ENCODE measurements at places on chromosomes 1 and 21.

GRCh38 chr1:28956038-28956464, 41.7 kb downstream of the EPB41 start:
- DNase-seq, result no peak

DNA sequence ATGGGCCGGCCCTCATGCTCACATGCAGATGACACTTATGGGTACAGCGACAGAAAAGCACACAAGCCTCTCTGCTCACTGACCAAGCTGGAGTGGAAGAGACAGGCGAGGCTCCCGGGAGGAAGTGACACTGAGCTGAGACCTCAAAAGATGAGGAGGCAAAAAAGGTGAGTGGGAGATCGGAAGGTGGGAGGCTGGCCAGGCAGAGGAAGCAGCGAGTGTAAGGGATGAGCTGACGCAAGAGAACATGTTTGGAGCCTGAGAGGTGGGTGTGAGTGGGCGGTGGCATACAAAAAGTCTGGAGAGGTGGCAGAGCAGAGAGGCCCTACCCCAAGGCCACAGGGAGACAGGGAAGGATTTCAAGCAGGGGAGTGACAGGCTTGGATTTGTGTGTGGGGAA, 18.2 kb upstream of the CDCP2 start:
- no peak for DNase-seq

DNA sequence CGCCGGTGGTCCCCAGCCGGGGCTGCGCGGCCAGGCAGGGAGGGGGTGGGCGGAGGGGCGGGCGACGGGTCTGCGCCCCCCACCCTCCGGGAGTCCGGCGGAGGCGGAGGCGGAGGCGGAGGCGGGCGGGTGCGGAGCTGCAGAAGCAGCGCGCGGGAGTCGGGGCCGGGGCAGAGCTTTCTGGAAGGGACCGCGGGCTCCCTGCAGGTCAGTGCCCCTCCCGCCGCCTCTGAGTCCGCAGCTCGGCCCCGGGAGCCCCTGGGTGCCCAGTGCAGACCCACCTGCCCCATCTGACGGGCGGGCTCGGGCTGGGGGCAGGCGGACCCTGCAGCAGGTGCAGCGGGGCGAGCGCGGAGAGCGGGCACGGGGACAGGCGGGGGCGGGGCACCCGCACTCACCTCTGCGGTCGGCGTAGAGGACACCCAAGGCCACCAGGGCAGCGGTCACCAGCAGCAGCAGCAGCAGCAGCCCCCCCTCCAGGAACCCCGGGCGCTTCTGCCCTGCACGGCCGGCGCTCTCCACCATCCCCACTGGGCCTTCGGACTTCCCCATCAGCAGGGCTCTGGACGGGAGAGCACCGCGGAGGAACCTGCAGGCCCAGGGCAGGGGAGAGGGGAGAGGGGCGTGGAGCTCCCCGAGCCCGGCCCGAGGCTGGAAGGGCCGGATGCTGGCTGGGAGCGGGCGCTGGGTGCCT, 3.7 kb downstream of the MMEL1 start:
- DNase-seq, result no peak

DNA sequence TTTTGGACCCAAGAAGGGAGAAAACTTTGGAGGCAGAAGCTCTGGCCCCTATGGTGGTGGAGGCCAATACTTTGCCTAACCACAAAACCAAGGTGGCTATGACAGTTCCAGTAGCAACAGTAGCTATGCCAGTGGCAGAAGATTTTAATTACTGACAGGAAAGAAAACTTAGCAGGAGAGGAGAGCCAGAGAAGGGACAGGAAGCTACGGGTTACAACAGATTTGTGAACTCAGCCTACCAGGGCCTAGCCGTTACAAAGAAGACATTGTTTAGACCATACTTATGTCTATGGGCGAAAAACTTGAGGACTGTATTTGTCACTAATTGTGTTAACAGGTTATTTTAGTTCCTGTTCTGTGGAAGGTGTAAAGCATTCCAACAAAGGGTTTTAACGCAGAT, 10.4 kb upstream of the ACOT11 start:
- no peak for DNase-seq

DNA sequence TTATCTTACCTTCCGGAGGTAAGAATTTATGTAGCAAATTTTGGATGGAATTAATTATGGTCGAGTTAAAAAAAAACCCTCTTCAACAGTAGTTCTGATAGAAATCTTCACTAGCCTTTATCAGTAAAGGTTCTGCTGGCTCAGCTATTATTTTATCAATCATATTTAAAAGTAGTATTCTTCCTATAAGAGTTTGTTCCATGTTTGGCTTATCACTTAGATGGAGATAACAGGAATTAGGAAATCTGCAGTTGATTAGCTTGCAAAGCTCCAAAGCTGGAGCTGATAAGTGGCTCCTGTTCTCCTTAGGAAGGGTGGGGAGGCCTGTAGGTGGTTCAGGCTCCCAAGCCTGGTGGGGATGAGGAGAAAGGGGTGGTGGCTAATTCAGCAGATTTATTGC, 31.5 kb upstream of the DUSP10 start:
- DNase-seq, result no peak

DNA sequence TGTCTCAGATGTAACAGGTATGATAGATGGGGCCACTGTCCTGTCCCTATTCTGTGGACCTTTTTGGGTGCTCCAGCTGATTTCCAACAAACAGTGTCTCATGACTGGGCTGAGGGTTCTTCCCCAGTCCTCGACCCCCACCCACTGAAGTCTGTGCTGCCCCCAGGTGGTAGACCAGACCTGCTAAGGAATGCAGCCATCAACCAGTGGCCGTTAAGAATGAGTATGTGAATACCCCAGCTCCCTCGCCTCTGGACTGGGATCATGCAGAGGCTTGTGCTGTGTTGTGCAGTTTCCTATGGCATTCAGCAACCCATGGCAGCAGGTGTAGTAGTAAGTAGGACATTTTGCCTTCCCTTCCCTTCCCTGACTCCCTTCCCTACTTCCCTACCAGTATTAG, 183.1 kb upstream of the KAZN start:
- no peak for DNase-seq

- DNase-seq, result no peak
These were observed 25.7 kb downstream of the ERG start for GRCh38 chr21:38472412-38473108.

DNA sequence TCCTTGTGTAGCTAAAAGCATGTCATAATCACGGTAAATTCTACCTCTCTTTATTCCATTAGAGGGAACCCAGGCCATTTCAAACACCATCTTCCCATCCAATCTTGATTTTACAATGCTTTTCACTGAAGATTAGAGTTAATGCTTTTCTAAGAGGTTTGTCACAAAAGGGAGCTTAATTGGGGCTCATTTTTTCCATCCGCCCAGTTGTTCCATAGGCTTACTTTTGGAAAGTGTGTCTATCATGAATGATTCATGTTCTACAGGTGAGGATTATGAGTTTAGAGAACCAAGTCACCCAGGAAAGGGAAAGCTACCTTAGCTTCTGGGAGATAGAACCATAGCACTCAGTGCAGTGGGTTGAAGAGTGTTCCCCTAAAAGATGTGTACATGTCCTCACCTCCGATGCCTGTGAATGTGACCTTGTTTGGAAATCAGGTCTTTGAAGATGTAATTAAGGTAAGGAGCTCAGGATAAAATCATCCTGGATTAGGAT, 286.9 kb upstream of the RUNX1 start:
- DNase-seq, result no peak

DNA sequence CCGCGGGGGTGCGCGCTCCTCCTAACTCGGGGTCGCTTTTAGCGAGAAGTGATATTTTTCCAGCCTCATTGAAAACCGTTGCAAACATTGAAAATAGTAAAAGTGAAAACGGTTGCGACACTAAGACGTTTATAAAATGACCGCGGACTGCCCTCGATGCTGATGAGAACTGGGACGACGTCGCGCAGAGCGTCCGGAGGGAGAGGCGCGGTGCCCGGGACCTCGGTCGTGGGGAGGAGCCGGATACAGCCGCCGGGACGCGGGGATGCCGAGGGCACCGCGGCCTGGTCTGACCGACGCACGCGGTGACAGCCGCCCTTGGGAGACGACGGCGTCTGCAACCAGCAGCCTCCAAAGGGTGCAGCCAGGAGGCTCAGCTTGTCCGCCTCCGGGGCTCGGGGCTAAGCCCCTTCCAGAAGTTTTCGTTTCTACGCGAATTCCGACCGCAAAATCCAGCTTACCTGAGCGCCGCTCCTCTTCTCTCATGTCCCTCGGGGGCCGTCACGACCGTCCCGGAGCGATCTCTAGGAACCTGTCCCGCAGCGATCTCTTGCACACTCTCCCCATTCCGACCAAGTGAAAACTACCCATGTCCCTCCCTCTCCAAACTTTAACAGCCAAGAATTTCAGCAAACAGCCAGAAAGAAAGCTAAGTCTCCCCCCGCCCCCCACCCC, 144.4 kb upstream of the ETS2 start:
- DNase-seq, result no peak

- no peak for DNase-seq
These were observed 55.9 kb downstream of the HNRNPR start for GRCh38 chr1:23288201-23288600.

- no peak for DNase-seq
These were observed 108.9 kb downstream of the CAPN8 start for GRCh38 chr1:223556414-223557129.

DNA sequence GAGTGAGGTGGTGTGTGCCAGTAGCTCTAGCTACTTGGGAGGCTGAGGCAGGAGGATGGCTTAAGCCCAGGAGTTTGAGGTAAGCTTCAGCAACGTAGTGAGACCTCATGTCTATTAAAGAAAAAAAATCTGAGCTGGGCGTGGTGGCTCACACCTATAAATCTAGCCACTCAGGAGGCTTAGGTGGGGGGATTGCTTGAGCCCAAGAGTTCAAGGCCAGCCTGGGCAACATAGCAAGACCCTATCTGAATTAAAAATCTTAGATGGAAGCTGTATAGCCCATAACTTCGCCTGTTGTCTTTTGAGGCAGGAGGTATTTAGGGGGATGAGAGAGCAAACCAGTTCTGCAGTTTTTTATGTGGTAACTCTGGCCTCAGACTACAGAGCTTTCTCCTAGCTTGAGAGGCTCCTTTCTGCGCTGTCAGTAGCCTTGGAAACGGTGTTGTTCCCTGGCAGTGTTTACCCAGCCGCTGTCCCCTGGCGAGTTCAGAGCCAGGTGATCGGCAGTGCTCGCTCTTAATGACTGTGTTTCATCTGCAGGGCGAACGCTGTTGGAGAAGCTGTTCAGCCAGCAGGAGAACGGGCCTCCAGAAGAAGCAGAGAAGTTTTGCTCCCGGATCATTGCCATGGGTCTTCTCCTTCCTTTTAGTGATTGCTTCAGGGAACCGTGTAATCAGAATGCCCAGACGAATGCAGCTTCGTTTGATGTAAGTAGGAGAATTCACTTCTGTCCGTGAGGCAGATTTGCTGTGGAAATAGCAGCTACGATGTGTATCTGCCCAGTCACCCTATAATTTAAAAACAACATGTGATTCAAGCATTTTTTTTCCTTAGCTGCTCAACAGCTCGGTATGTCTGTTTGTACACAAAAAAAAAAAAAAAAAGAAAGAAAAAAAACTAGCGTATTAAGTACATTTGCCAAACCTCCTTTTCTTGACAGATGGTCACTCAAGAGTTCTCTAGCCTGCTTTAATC, 31.2 kb downstream of the FMN2 start:
- no peak for DNase-seq

- no peak for DNase-seq
These were observed 4.6 kb downstream of the PEAR1 start for GRCh38 chr1:156898161-156898566.

- no peak for DNase-seq
These were observed 52.7 kb upstream of the SERBP1 start for GRCh38 chr1:67482733-67483482.

DNA sequence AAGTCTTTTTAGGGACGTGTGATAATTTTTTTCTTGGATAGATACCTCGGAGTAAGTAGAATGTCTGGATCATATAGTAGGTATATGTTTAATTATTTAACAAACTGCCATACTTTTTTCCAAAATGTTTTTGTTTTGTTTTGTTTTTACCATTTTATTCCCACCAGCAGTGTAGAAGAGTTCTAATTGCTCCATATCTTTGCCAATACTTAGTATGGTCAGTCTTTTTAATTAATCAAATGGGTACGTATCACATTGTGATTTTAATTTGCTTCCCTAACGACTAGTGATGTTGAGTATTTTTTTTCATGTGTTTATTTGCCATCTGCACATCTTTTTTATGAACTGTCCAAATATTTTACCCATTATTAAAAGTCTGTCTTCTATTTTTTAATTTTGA, 23.6 kb upstream of the KCNJ6 start:
- DNase-seq, result no peak

DNA sequence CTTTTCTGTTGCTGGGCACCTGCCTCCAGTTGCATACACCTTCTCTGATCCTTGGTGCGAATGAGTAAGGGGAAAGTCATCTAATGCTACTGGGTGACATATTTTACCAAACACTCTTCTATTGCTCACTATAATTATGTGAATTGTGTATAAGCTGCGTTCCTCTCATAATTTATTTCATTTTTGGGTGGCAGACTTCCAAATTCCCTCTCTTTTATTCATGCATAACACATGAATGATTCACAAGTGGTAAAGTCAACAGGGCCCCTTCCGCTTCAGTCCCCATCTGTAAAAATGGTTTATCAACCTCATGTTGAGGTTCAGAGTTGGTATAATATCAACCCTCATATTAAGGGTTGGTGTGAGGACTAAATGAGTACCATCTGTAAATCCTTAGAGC, 3.2 kb upstream of the QSOX1 start:
- no peak for DNase-seq

DNA sequence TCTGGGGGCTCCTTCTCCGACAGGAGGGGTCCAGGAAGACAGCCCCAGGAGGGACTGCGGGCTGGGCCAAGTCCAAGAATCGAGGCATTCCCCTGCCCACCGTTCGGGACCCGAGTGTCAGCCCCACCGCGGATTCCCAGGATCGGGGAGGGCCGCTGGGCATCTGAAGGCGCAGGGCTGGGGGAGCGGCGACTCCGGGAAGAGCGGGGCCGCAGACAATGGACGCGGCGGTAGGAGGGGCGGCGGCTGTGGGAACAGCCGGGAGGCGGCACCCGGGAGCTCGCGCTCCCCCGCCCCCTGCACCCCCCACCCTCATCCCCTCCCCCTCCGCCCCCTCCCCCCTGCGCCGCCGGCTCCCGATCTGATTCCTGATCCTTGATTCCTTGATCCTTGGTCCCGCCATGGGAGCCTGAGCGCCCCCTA, at the start of gene VANGL2:
Gene VANGL2 (plus strand): TSS at position 342 of the 423 bp plus-strand sequence. CDS start 15,274 bp downstream, outside the sequence.
- peak; percentile 75 for DNase-seq

DNA sequence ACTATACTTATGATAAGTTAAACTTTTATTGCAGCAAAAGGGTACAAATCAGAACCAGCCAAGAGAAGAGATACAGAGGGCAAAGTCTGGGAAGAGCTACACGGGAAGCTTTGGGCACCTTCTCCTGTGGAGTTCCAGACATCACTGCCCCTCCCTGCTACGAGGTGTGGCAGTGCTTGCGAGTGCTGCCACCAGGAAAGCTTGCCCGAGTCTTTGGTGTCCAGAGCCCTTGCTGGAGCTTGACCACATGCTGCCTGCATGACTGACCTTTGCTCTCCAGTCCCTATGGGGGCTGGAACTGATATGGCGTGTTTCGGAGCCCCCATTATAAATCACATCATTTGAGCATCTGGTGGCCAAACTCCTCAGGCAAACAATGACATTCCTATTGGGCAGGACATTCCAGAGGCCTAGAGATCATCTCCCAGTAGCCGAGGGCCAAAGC, 23.4 kb downstream of the PLEKHO1 start:
- no peak for DNase-seq

GRCh38 chr1:61125263-61125662, 42.9 kb downstream of the NFIA start:
- no peak for DNase-seq

- no peak for DNase-seq
These were observed 57.9 kb upstream of the GJB5 start for GRCh38 chr1:34696981-34697380.
